ENCODE measurements at places on chromosomes 16 and 17.

- no peak for DNase-seq
Observed at GRCh38 chr16:22380529-22380928, 6.1 kb upstream of the CDR2 start.

DNA sequence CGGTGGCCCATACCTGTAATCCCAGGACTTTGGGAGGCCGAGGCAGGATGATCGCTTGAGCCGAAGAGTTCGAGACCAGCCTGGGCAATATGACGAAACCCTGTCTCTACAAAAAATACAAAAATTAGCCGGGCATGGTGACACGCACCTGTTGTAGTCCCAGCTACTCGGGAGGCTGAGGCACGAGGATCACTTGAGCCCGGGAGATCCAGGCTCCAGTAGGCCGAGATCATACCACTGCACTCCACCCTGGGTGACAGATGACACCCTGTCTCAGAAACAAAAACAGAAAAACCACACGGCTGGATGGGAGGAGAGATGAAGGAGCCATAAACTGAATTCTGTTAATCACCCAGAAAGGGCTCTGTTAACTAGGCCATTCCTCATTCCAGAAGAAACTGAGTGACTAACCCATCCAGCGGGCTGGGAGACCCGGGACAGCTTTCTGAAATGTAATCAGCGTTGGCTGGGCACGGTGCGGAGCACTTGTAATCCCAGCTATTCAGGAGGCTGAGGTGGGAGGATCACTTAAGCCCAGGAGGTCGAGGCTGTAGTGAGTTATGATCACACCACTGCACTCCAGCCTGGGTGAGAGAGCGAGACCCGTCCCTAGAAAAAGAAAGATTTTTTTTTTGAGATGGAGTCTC lies 641 bp upstream of the NT5C3B start:
- no peak for DNase-seq

DNA sequence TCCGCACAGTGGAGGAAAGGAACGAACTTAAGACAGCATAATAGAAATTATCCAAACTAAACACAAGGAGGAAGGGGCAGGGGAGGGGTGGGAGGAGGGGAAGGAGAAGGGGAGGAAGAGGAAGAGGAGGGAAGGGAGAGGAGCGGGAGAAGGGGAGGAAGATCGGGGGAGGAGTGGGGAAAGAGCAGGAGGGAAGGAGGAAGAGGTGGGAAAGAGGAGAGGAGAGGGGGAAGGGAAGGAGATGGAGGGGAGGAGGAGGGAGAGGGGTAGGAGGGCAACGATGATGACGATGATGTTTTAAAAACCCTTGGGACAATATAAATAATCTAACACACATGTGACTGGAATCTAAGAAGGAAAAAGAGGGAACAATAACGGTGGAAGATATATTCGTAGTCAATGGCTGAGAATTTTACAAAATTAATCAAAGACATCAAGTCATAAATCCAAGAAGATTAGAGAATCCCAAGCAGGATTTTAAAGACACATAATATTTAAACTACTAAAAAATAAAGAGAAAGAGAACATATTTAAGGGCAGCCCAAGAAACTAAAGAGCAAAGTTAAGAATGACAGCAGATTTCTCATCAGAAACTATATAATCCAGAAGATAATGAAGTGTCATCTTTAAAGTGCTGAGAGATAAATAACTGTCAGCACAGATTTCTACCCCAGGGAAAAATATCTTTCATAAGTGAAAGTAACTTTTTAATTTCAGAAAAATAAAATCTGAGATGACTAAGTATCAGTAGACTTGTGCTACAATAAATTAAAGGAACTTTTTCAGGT lies 30.2 kb downstream of the C16orf95 start:
- no peak for DNase-seq

DNA sequence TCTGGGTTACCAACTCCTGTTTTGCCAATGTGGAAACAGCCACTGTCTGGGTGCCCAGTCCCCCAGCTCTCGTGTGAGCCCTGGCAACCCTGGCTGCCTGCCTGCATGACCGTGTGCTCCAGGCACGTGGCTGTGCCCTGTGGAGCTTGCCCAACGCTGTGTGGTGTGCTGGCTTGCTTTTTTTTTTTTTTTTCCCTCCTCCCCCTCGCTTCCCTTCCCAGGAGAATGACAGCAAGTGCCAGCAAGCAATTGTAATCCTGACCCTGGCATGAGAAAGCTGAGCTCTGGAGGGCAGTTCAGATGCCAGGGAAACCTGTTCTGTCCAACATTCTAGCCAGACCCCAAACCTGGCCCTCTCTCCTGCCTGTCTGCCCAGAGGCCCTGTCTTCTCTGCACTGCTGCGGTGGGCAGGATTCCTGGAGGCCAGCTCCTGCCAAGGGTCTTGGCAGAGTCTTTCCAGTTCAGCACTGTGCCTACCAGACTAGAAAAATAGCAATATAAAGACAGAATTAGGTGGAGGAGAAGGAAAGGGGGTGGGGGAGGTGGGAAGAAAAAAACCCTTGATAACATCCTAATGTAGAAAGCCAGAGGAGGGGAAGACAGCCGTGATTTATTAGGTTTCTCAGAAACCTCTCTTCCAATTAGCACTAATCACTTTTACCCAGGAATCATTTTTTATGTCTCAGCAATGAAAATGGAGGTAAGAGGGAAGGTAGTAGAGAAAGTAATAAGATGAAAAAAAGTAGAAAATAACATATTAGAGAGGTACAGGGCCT lies 9.0 kb downstream of the HLF start:
- DNase-seq, result no peak

GRCh38 chr17:5526821-5527598 lies 40.6 kb downstream of the MIS12 start:
- peak; percentile 66 for DNase-seq

DNA sequence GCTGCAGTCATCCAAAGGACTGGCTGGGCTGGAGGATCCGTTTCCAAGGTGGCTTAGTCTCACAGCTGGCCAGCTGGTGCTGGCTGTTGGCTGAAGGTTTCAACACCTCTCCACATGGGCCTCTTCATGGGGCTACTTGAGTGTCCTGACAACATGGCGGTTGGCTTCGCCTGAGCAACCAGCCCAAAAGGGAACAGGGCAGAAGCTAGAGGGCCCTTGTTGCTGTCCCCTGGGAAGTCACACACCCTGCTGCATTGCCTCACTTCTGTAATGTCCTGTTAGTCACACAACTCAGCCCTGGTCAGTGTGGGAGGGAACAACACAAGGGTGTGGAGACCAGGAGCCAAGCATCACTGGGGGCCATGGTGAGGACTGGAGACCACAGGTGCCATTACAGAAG lies 36.6 kb downstream of the C16orf78 start:
- no peak for DNase-seq

DNA sequence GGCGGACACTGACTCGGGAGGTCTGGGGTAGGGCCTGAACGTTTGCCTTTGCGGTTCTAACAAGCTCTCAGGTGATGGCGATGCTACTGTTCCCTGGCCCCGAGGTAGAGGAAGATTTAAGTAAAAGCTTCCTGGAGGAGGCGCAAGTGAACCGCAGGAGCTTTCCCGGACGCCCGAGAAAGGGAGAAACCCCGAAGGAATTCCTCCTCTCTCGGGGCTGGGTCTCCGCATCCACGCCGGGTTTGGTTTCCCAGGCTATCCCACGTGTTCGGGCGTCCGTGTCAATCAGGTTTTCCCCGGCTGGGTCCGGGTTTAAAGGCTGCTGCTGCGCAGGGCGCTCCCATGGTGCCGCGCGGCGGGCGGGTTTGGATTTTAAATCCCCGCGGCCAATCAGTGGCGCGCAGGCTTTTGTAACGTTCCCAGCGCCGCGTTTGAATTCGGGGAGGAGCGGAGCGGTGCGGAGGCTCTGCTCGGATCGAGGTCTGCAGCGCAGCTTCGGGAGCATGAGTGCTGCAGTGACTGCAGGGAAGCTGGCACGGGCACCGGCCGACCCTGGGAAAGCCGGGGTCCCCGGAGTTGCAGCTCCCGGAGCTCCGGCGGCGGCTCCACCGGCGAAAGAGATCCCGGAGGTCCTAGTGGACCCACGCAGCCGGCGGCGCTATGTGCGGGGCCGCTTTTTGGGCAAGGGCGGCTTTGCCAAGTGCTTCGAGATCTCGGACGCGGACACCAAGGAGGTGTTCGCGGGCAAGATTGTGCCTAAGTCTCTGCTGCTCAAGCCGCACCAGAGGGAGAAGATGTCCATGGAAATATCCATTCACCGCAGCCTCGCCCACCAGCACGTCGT lies at the start of gene PLK1:
Gene PLK1, plus strand, starts transcription at position 460 of the 844 bp plus-strand sequence. Its CDS starts 44 bp downstream, at position 504.
- DNase-seq, result peak; percentile 86

DNA sequence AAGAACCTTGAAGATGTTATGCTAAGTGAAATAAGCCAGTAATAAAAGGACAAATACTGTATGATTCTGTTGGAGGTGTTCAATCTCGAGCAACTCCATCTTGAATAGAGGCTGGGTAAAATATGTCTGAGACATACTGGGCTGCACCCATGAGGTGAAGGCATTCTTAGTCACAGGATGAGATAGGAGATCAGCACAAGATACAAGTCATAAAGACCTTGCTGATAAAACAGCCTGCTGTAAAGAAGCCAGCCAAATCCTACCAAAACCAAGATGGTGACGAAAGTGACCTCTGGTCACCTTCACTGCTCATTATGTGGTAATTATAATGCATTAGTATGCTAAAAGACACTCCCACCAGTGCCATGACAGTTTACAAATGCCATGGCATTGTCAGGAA lies 98.1 kb downstream of the RGS9 start:
- DNase-seq, result no peak

- DNase-seq, result no peak
Observed at GRCh38 chr17:17036524-17036998, 5.7 kb upstream of the MPRIP start.

DNA sequence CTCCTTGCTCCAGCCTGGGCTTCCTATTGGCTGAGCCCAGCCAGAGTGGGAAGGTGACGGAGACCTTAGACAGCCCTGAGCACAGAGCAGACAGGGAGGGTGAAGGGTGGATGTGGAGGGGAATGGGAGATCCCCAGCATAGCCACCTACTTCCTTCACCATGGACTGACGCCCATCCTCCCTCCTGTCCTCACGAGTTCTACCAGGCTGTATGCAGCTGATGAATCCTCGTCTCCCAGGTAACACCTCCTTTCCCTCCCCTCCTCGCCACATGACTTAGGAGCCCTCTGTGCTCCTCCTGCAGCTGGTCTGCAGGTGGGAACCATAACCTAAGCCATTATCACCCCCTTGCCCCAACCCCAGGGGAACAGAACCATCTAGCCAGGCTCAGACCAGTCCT lies 9.0 kb upstream of the CRHR1 start:
- no peak for DNase-seq

GRCh38 chr16:81723098-81723723 lies 55.9 kb upstream of the PLCG2 start:
- DNase-seq, result peak; percentile 12

DNA sequence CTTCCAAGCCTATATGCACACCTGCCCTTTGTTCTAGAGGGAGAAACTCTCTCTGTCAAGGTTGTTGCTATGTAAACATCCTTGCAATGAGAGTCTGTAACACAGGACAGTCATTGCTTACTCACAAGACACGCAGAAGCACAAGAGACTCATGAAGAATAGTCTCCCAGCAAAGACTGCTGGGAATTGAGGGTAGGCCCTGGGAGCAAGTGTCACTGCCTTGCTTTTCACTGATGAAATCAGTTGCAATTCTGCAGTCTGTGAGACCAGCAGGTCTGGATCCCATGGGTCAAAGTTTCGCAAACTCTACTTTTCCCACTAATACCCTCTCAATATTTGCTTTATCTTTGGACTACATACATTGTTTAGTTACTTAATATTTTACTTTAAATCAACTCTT lies 177.4 kb downstream of the FTO start:
- DNase-seq, result no peak

GRCh38 chr17:16973760-16974540 lies 2.0 kb upstream of the TNFRSF13B start:
- no peak for DNase-seq

DNA sequence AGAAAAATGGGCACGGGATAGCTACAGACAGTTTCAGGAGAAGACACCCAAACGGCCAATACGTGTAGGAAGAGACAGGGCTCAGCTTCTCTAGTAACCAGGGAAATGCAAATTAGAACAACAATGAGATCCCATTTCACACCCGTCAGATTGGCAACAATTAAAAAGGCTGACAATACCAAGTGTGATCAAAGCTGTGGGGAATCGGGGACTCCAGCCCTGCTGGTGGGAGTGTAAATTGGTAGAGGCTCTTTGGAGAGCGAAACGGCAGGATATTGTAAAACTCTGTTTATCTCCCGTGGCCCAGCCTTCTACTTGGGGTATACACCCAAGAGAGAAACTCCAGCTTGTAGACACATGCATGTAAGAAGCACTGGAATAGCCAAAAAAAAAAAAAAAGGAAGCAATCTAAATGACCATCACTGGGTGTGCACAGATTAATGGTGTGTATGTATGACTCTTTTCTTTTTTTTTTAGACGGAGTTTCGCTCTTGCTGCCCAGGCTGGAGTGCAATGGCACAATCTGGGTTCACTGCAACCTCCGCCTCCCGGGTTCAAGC lies 27.5 kb downstream of the MYBBP1A start:
- DNase-seq, result no peak

GRCh38 chr17:17724307-17725010 lies 43.2 kb downstream of the RAI1 start:
- DNase-seq, result peak; percentile 33

DNA sequence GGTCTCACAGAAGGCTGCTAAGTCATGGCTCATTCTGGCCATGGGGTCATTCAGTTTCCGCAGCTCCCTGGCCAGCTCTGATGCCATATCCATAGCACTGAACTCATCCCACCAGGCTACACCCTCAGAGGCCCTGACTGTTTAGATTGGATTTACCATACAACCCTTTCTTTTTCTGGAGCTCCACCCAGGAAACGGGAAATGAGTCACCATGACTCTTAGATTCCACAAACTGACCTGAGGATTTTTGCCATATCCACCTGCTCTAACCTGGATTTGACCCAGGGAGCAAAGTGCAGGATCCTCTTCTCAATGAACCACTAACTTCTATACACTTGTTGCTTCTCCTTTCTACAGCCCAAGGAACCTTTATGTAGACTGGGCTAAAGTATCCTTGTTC lies 20.3 kb upstream of the CALB2 start:
- DNase-seq, result no peak

DNA sequence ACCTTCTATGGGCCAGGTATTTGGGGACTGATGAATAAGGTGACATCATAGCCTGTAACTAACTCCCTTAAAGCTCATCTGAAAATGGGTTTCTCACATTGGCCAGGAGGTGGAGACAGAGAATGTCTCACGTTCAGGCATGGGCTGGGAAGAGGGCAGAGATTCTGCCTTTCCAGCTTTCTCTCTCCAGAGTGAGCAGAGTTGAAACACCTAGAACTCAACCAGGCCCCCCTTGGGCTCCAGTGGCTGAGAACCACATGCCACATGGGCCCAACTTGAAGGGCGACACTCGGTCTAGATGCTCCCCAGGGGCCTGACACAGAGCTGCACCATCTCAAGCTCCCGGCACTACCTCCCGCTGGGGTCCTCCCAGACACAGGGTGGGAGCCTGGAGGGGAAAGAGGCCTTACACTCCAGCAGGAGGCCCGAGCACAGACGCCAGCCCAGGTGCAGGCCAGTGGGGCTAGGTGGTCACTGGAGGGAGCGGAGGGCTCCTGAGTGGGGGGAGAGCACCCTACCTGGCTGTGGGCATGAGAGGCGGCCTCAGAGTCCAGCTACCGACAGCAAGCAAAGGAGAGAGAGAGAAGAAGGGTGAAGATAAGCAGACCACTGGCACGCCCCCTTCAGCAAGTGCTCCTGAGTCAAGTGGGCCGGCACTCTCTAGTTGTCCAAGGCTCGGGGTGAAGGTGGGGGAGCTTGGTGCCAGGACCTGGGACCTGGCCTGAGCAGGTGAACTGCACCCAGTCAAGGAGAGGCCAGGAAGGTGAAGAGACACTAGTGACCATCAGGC lies 55.9 kb downstream of the MYO18A start:
- no peak for DNase-seq

GRCh38 chr17:44565866-44566443 lies 8.7 kb downstream of the FZD2 start:
- no peak for DNase-seq
